Left renal cortex interstitium (tissue), 4 donors: ENCODE measurements at places on chromosomes 3 and 15. TPM values are rescaled to one million over a fixed set of nuclear protein-coding genes. Genes with fewer than 3 reads are reported as not detected.

STRIT1 gene
- polyA plus RNA-seq: 2.4 TPM

GRCh38 chr3:140186421-140186920 lies 251.5 kb downstream of the CLSTN2 start:
- peak; percentile 7 for DNase-seq

DNA sequence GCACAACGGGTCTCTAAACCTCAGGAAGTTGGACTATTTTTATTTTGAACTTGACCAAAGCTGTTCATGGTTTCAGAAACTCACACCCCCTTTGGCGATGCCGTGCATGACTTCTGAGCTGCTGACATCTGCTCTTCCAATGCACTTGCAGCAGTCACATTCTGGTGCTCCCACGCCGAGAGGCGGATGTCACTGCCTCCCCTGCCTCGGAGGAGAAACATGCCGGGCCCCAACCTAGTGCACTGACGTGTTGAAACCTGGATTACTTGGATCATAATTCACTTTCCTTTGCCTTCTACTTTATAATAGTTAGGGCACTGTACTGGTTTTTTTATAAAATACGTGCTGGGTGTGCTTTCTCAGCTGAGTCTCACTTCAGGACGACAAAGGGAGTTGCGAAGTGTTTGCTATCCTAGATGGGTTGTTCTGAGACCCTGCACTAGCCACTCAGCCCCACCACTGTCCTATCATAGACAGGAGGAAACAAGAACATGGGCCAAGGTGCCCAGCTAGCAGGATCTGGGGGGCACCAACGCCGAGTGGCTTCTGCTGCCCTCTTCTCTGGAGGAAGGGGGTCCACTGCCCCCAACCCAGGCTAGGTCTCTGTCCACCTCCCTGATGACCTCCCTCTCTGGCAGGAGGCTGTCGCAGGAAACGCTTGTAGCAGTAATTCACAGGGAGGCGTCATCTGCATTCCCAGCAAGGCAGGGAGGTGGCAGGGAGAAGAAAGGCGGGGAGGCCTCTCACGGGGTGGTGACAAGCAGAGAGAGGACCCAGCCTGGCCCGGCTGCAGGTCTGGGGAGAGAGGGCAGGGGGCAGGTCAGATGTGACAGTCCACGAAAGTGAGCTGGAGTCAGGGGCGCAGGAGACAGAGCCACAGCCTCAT lies 158.8 kb upstream of the IQSEC1 start:
- no peak for DNase-seq

- no peak for DNase-seq
Measured at GRCh38 chr3:74282202-74282601, 332.3 kb downstream of the CNTN3 start.

DNA sequence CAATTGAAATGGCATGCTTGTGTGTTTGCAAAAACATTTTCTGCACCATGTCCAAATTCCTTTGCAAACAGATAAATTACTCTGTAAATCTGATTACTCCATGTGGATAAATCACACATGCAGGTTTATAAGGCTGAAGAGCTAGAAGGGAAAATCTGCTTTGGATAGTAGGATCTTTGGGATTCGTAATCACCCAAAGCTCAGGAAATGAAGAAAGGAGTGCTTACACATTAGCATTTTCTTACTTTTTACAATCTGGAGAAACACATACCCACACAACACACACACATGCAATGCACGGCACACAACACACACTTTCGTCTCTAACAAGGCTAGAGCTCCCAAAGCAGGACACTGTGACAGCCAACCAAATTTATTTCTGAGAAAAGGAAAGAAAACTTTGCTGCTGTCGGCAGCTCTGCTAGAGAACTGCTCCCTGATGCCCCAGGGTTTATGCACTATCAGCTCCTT lies 2.1 kb downstream of the LSAMP start:
- DNase-seq: no peak

- DNase-seq: no peak
Measured at GRCh38 chr15:76057332-76058000, 2.3 kb upstream of the TMEM266 start.

GRCh38 chr3:30448450-30449289 lies 157.7 kb upstream of the TGFBR2 start:
- DNase-seq: no peak

DNA sequence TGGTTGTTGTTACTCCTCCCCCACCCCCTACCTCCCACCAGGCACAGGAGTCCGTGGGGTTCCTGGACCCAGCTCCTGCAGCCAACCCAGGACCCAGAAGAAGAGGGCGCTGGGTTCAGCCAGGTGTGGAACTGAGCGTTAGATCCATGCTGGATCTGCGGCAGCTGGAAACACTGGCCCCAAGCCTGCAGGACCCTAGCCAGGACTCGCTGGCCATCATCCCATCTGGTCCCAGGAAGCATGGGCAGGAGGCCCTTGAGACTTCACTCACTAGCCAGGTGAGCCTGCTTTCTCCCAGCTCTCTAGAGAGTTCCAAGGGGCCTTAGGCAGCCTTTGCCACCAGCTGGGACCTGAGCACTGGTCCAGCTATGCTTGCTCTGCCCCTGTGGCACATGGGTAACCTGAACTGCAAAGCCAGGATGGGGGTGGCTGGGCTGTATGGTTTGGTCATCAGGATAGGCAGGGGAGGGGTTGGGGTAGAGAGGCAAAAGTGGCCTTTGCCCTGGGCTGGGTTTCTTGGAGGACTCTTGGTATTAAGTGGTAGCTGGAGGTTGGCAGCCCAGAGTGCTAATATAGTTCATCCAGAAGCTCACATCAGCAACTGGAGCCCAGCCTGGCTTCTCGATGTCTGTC lies 7.0 kb upstream of the JMJD7 start:
- DNase-seq: no peak

DNA sequence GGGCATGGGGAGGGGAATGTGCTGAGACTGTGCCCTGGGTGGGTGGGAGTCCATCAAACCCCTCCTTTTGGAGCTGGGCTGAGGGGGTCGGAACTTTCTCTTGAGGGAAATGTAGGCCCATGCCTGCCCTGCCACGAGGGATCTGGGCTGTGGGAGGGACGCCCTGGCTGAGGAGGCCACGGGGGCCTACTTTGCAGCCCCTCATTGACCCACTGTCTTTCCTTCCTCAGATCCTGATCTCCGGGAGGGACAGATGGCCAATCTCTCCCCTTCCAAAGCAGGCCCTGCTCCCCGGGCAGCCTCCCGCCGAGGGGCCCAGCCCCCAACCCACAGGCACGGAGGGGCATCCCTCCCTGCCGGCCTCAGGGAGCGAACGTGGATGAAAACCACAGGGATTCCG lies 25.3 kb downstream of the LOXL1 start:
- DNase-seq: no peak

GRCh38 chr3:45042162-45042561 lies 16.1 kb downstream of the CLEC3B start:
- DNase-seq: no peak

DNA sequence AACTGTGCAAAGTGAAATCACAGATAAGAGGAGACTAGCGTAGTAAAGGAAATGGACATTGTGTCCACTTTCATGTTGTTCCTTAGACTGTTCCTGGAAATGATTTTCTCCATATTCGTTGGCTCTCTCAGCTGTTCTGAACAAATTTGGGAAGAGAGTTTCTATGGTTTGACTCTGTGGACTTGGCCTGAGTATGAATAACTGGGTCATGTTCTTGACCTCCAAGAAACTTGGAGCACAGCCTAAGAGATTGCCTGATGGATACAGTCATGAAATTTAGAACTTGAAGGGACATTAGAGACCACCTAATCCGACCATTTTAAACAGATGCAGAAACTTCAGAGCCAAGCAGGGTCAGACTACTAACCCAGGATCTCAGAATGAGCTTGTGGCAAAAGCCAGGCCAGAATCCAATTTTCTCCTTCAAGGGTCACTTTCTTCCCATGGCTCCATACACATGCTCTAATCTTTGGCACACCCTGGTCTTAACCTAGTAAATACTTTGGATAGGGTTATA lies 430.4 kb downstream of the RBMS3 start:
- DNase-seq: no peak

DNA sequence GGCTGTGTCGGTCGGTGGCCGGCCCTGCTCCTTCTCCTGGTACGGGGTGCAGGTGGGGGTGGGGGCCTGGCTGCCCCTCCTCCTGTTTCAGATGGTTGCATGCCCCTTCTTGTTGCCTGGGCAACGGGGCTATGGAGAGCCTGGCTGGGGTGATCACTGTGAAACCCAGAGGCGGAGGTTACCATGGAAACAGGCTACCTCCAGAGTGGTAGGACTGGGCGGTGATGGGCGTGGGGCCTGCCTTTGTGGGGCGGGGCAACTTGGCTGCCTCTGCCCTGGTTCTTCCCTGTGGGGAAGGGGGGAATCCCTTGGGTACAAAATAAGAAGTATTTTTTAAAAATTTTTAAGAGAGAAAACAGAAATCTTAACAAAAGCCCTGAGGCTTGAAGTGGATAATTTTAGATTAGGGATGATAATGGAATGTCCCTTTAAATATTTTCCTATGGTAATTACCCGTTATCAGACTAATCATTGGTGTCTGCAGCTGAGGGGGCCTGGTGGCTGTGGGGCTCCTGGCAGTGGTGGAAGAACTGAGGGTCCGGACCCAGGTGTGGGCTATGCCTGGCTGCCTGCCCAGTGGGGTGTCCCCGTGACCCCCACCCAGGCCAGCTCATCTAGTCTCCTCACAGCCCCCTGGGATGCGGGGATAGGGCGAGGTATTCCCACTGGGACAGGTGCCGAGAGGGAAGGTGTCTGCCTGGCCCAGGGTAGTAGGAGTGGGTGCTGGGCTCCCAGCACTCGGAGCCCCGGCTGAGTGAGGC lies 32.5 kb downstream of the PLXNA1 start:
- no peak for DNase-seq

- DNase-seq: no peak
Measured at GRCh38 chr15:50184863-50185504, 3.0 kb downstream of the SLC27A2 start.
